ENCODE measurements at places on chromosomes 5 and 9.

DNA sequence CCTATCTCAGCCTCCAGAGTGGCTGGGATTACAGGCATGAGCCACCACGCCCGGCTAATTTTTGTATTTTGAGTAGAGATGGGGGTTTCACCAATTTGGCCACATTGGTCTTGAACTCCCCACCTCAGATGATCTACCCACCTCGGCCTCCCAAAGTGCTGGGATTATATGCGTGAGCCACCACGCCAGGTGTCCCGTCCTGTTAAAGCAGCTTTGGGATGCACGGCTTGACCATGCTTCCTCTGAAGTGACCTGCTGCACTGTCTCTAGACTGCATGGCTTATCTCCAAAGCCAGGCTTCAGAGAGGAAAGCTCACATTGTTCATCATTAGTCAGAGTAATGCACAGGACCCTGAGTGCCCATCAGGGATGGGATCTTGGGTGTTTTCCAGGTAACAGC, 45.4 kb downstream of the SEMA4D start:
- DNase-seq, result no peak

GRCh38 chr9:101463397-101463796, 27.8 kb upstream of the ALDOB start:
- DNase-seq, result no peak

DNA sequence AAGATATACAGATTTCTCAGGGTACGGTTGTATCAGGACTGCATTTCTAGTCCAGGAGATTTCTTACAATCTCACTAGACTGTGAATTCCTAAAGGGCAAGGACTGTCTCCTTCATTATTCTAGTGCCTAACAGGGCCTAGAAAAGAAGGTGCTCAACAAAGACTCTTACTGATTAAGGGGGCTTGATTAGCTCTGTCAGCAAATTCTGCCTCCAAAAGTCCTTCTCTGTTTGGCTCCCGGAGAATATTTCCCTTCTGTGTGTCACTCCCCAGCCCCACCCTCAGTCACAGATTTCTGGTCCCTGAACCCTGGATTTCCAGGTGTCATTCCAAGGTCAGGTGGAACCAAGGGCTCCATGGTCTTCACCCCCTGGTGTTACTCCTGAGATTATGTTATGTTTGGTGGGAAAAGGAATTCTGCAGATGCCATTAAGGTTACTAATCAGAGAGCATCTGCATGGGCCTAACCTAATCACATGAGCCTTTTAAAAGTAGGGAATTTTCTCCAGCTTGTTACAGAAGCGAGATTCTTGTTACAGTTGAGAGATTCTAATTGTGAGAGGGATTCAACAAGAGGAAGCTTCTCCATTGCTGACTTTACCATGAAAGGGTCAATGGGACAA, 167.7 kb upstream of the LHFPL2 start:
- no peak for DNase-seq

GRCh38 chr5:143275512-143276363, 127.7 kb downstream of the NR3C1 start:
- DNase-seq, result no peak

- no peak for DNase-seq
Observed at GRCh38 chr9:129748249-129748648, 4.6 kb downstream of the PTGES start.

- DNase-seq, result peak; percentile 33
Observed at GRCh38 chr5:32523625-32524024, 61.7 kb upstream of the SUB1 start.

GRCh38 chr9:110742741-110743371, 74.3 kb downstream of the MUSK start:
- no peak for DNase-seq

GRCh38 chr5:73786043-73786831, 160.2 kb downstream of the ARHGEF28 start:
- DNase-seq, result no peak

- DNase-seq, result no peak
Observed at GRCh38 chr5:7586480-7586879, 190.5 kb downstream of the ADCY2 start.

GRCh38 chr9:87606841-87607521, 109.3 kb downstream of the DAPK1 start:
- DNase-seq, result peak; percentile 78

DNA sequence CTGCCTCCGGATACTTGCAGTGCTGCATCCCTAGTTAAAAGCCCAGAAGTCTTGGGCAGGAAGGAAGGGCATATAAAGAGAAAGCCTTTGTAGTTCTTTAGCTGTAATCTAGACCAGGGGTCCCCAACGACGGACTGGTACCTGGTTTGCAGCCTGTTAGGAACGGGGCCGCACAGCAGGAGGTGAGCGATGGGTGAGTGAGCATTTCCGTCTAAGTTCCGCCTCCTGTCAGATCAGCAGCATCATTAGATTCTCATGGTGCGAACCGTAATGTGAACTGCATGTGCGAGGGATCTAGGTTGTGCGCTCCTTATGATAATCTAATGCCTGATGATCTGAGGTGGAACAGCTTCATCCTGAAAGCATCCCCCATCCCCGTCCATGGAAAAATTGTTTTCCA, 1.6 kb upstream of the SMIM15 start:
- DNase-seq, result no peak

DNA sequence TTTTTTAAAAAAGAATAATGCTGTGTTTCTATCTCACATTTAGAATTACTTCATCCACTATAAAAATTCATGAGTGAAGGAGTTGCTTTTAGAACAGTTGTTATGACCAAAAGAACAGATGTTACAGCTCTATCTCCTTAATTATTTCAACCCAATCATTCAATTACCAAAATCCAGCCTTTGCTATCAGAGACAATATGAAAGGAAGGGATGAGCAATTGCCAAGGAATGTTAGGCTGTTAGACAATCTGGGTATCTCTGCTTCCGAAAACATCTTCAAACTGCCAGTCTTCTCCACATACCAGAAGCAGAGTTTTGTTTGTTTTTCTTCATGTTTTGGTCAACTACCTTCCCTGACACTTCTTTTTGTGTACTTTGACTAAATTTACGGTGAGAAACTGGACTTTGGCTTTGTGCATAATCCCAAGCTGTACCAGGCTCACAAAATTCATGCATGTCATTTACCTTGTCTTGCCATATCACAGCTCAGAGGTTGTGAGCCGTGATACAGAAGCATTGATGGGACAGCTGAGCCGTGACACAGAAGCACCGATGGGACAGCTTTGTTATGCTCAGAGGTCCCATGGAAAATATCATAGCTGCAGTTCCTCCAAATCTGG, 405.5 kb downstream of the KIF4B start:
- DNase-seq, result peak; percentile 68

DNA sequence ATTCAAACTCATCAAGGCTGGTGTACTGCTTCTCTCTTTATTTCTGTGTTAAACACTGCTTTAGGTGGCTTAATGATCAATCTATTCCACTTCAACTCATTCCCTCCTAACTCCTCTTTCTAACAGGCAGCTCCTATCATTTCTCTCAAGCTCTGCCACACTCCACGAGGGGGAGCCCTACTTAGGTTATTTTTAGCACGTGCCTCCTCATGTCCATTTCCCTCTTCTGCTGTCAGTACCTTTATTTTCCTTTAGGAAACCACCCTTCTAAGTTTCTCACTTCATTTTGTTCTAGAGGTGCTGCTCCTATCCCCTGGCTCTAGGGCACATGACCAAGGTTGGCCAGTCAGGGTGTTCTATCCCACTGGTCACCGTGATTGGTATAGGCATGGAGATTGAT, 6.7 kb upstream of the BRINP1 start:
- peak; percentile 81 for DNase-seq

DNA sequence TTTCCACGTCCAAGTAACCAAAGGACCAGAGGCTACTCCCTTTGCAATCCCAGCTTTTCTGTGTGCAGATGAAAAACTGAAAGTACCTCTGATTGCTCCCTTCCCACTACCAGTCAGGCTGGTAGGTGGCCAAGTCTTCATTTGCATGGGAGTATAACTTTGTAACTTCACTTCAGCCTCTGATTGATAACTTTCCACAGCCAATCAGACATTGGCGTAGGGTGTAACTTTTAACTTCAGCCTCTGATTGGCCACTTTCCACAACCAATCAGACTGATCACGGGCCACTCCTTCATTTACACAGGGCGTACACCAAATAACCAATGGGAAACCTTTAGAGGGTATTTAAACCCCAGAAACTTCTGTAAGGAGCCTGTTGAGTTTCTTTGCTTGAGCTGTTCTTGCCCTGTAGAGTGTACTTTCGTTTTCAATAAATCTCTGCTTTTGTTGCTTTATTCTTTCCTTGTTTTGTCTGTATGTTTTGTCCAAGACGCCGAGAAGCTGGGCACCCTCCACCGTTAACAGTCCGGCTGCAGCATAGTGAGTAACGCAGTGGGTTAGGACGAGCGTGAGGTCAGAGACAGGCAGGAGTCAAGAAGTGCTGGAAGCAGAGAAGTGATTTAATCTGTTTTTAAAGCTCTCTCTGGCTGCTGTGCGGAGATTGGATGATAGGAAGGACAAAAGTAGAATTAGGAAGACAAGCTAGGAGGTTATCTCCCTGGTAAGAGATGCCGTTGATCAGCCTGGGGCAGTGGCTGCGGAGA, 3.5 kb upstream of the EXOSC2 start:
- DNase-seq, result peak; percentile 92

DNA sequence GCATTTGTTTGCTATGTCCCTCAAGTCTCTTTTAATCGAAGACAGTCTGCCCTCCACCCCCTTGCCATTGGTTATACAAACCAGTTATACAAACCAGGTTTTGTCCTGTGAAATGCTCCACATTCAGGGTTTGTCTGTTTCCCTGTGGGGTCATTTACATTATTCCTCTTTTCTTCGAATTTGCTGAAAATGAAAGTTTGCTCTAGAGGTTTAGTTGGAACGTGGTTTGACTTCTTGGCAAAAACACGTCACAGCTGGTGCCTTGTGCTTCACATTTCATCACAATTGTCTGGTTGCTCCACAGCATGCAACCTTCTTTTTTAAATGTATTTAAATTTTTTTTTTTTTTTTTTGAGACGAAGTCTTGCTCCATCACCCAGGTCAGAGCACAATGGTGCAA, 4.2 kb upstream of the HAVCR2 start:
- DNase-seq, result no peak

DNA sequence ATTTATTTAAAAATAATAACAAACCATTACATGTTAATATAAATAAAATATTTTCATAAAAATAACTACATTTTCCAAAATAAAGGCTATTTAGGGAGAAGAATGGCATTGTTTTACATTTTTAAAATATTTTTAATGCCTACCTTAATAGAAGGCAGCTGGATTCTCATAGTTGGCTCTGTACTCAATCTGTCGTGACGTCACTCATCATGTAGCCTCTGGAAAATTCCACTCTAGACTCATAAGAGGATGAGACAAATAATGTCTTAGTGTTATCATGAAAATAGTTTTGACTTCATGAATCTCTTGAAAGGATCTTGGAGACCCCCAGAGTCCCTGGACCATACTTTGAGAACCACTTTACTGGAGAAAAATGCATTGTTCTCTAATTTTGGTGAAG, 93.1 kb downstream of the NXNL2 start:
- no peak for DNase-seq

DNA sequence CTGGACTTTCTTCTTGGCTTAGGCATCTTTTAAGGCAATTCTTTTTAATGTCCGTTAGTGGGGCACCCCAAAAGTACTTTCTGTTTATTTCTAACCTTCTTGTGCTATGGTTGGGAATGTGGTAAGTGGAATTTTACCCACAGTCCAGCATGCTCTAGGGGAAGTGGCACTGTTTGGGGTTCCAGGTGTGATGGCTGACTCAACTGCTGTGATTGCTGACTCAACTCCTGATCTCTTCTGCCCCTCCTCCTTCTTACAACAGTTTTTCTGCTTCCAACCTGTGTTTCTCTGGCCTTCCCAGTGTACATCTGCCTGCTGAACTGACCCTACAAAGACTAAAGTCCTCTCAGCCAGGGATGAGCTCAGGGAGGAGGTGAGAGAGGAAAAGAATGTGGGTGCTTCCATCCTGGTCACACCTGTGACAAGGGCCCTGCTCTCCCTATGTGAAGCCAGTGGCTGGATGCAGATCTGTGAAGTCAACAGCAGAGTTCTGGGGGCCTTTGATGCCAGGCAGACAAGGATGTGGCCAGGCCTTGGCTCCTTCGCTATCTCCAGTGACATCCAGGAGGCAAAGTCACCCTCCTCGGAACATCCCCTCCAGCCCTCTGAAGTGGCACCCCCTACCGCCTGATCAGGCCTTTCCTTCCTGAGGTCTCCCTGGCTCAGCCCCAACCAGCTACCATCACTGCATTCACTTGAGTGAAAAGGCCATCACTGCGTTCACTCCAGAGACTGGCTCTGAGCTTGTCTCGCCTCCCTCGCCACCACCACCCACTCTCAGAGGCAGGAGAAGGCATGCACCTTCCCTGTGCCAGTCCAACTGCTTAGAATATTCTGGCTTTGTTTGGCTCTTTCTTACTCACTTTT, 72.2 kb downstream of the C5orf15 start:
- DNase-seq, result no peak

GRCh38 chr5:38605610-38606009, 49.2 kb upstream of the LIFR start:
- DNase-seq, result no peak

DNA sequence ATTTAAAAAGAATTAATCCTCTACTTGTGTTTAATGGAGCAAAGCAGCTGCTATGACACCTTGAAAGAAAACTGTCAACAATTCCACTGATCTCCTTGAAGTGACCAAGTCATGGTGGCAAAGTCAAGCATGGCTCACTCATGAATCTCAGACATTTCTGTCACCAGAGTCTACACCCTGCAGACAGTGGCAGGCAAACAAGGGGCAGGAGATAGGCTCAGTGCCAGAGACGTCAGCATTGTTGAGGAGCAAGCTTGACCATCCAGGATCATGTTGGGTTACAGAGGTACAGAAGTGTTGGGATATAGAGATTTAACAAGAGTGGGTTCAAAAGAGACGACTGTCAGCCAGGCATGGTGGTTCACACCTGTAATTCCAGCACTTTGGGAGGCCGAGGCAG, 16.1 kb upstream of the VPS13A start:
- DNase-seq, result no peak

DNA sequence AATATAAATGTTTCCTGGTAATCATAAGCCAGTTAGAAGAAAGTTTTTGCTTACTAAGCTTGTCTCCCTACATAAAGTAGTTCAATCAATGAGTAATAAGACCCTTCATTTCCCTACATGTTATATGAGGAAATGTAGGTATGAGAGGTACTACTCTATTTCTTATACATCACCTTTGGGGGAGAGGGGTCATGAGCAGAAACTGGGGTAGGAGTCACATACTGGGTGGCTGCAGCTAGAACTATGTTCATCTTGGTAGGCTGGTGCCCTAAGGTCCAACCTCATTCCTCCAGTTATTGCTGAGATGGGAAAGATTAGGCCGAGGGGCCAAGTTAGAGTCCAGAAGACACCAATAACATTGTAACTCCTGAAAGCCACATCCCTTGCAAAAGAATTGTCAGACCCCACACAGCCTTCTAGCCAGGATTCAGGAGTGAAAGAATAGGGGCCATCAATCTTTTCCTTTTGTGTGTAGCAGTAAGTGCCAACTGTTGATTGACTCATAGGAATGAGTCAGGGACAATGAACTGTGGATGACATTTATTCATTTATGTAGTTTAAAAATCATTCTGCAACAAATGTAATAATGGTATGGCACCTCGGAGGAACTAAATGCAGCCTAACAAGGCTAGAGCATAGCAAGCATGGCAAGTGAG, 21.6 kb upstream of the SREK1 start:
- DNase-seq, result no peak

Measured in NCI-H82 (cell line).